ENCODE measurements at places on chromosomes 2 and 18.
A peak's percentile ranks its signal among the peaks of the same experiment; 100 is the strongest.

DNA sequence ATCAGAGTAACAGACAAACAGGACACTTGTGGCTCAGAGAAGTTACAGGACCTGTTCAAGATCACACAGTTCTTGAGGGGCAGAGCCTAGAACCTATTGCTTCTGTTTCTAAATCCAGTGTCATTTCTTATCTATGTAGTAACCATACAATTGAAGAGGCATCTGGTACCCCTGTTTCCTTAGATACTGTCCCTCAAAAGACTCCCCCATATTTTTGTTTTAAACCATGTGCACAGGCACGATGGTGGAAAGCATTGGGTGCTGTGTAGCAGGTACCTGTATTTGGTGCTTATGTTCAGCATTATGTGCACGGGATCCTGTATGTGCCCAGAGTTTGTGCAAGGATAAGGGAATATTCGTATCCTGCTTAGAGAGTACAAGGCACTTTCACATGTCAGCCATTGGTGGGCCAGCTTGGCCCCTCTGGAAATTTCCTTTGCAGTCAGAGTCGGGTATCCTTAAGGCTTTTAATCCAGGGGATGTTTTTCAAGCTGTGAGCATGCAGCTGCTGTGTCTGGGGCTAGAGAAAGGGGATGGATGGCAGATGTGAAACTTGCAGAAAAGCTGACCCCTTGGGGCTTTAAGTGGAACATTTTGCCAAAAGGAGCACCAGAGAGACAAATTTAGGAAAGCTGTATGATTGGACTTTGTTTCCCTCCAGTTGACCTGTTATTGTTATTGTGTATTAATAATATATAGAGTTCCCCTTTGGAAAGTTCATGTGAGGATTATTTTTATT, 2.1 kb downstream of the LBH start:
- DNase-seq, result no peak

DNA sequence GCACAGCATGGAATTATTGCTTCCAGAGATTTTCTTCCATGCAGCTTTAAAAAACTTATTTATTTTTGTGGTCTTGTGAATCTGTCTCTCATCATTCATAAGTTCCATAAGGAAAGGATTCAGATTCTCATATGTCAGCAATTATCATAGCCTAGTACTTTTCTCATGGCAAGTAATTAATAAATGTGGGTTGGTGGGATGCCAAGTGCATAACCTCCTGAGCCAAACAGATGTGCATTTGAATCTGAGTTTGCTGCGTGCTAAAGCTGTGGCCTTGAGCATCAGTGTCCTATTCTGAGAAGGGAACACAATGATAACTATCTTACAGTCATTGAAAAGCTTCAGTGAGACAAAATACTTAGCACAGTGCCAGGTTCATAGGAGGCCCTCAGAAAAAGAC, 331.9 kb downstream of the PDE11A start:
- DNase-seq, result no peak

DNA sequence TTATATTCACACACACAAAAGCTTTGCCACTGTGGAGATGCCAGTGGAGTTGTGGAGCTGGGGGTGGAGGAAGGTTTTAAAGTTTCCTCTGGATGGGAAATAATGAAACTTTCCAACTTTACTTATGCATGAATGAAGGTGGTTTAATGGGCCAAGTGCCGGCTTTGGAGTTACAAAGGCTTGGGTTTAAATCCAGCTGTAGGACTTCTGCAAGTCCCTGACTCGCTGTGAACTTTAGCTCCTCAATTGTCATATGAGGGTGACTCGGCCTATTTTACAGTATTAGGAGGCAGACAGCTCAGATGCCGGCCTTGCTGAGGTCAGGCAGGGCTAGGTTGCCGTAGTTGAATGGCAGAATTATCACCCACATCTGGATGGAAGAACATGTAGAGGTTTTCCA, 415.8 kb upstream of the TRIB2 start:
- DNase-seq, result no peak

- peak; percentile 10 for DNase-seq
These were observed 3.9 kb upstream of the ID2 start for GRCh38 chr2:8677646-8678592.

- DNase-seq, result no peak
These were observed 39.9 kb upstream of the KIDINS220 start for GRCh38 chr2:8877332-8877731.

DNA sequence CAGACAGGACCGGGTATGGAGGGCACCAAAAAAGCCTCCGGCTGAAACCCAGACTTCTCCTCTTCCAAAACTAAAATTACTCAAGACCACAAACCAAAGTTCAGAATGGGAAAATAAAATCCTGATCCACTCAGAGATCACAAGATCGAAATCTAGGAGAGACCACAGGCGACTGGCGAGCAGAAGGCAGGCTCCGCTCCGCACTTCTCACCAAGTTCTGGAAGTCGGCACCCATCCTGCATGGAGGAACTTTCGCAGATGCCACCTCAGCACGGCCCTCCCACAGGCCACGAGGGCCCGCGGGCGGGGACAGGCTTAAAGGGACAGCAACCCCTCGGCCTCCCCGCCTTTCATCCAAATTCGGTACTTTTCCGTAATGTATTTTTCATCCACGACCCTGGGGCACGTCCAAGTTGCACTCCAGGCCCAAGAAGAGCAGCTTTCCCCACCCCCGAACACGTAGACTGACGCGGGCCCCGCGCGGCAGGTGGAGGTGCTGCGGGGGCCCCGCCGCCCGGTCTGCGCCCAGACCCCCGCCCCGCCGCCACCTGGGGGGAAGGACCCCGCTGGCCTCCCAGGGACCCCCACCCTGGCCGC, 43.7 kb downstream of the HDLBP start:
- peak; percentile 26 for DNase-seq

DNA sequence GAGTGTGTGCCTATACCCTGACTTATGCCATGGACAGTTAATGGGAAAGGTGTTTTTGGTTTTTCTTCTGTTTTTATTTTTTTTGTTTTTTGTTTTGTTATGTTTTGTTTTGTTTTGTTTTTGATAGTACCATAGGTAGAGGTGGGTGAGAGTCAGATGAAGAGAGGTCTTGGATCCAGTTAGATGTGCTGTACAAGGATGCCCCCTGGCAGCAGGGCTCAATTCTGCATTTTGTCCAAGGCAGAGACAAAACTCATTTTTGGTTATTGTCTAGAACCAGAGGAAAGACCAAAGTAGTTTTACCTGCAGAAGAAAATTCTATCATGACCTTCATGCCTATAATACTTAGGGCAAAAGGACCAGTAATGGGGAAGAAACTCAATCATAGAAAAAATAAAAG, 48.5 kb downstream of the SLC5A7 start:
- DNase-seq, result no peak

DNA sequence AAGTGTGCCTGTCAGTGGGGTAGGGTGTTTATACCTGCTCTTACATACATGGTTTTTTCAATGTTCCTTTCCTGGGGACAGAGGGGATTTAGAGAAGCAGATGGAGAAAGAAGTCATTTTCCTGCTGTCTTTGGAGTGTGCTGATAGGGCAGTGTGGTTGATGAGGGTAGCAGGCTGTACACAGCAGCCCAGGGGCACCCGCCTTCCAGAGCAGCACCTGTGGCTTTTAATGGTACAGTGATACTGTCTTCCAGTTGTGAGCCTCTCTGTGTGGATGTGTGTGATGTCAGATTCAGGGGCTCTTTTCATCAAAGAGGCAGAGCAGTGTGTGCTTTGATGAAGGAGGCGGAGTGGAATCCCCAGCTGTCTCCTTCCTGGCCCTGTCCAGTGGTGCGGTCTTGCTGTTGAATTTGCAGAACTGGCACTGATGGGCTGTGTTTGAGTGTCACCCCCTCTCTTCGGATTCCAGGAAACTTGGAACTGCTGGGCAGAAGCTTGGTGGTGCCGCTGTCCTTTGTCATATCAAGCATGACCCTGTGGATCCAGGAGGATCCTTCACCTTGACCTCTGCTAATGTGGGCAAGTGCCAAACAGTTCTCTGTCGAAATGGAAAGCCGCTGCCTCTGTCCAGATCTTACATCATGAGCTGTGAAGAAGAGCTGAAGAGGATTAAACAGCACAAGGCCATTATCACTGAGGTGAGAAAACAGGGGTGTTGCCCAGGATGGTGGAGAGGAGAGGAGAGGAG, 259.8 kb downstream of the PHLPP1 start:
- no peak for DNase-seq

DNA sequence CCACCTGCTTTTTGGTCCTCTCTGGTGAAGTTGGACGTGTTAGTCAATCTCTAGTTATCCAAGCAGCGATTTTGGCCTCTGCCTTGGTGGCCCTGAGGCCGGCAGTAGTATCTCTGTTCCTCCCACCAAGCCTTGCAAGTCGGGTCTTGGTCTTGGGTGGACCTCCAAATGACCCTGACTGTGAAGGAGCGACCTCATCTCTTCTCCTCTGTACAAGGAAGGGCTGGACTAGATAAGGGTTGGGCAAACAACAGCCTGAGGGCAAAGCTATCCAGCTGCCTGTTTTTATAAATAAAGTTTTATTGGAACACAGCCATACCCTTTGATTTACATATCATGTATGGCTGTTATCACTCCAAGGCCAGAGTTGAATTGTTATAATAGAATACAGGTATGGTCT, 74.6 kb upstream of the FOSL2 start:
- DNase-seq, result no peak

- DNase-seq, result no peak
These were observed 8.8 kb downstream of the NMUR1 start for GRCh38 chr2:231521443-231521842.

GRCh38 chr18:7205346-7205745, 25.5 kb upstream of the LRRC30 start:
- no peak for DNase-seq

DNA sequence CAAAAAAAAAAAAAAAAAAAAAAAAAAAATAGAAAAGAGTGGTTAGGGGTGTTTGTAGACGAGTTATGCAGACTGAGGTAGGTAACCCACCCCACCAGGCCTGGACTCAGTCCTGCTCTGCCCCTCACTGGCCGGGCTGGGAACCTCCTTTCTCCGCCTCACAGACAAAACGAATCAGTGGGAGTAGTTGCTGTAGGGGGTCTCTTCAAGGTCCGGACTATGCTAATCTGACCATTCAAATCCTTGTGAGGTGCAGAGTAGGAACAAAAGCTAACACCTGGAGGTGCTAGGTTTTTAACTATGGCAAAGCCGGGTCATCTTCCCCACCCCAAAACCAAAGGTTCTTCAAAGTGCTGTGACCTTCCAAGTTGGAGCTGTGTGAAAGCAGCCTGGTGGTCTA, 223.7 kb downstream of the SLC4A3 start:
- no peak for DNase-seq
